ENCODE measurements at places on chromosomes 7 and 10. TPM values are rescaled to one million over a fixed set of nuclear protein-coding genes. Genes with fewer than 3 reads are reported as not detected.

HOXA6 gene
- 59.3 TPM for polyA plus RNA-seq

GRID1 gene
- 1.6 TPM for polyA plus RNA-seq

SSC4D gene
- polyA plus RNA-seq = 6.9 TPM

TEX47 gene
- not detected for polyA plus RNA-seq

DEPP1 gene
- 12.4 TPM for polyA plus RNA-seq

CLEC2L gene
- polyA plus RNA-seq = 1.3 TPM

BRAT1 gene
- polyA plus RNA-seq = 34.2 TPM

ANKRD1 gene
- 0.68 TPM for polyA plus RNA-seq

KAZALD1 gene
- 14.0 TPM for polyA plus RNA-seq

TCAF2 gene
- 2.8 TPM for polyA plus RNA-seq

PLPP4 gene
- 4.7 TPM for polyA plus RNA-seq

CLCN1 gene
- polyA plus RNA-seq = 0.05 TPM

CALML3 gene
- polyA plus RNA-seq = 0.08 TPM

DNA sequence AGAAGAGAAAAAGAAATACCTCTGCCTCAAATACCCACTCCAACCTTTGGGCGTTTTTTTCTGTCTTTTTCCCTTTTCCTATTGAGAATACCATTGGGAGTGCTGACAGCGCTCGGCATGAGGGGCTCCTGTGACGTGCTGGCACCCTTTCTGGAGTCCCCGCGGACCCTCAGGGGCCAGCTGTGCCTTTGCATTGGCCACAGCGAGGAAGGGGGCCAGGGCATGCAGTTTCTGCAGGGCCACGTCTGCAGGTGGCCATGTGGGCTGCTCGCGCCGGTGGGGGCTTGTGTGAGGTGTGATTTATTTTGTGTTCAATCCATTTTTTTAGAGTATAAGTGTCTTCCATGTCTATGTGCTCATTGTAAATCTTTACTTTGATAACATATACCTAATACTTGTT, 57.4 kb downstream of the INPP5A start:
- DNase-seq = no peak

- DNase-seq = no peak
Measured at GRCh38 chr10:99979066-99979685, 30.6 kb downstream of the DNMBP start.

DNA sequence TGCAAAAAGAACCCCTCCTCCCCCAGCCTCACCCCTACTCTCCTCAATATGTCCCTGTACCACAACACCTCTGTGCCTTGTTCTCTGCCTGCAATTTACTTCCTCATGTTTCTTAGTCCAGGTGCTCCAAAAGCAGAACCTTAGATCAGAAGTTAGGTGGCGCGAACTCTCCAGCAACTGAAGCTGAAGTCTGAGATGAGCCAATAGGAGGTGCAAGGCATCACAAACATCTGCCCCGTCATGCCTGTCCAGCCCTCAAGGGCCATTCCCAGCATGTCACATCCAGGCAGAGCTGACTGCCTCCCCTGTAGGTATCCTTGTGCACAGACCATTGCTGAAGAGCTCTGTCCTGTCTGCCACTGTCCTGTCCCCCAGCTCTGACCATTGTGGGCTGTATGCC, 508.8 kb downstream of the GRID1 start:
- DNase-seq = no peak

DNA sequence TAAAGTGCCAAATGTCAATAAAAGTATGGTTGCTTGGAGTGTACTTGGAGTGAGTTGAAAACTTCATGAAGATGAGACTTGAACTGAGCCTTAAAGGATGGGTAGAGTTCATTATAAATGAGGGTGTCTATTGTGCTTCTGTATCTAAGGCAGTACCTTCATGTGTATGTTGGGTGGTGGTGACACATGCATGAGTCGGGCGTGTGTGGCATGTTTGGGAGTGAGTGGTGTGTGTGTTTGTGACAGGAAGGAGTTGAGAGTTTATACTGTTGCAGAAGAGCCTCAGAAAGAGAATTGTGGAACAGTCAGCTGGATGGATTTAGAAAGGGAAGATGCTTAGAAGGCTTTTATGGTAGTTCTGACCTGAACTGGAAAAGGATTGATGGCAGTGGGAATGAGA, 6.0 kb upstream of the ZRANB1 start:
- no peak for DNase-seq

- DNase-seq = no peak
Measured at GRCh38 chr7:38507384-38507783, 123.8 kb downstream of the AMPH start.

GRCh38 chr10:121113911-121114310, 262.7 kb downstream of the WDR11 start:
- DNase-seq = no peak

- DNase-seq = no peak
Measured at GRCh38 chr7:148815612-148816011, 68.5 kb downstream of the EZH2 start.

GRCh38 chr7:31432176-31432575, 81.7 kb upstream of the ITPRID1 start:
- DNase-seq = no peak

DNA sequence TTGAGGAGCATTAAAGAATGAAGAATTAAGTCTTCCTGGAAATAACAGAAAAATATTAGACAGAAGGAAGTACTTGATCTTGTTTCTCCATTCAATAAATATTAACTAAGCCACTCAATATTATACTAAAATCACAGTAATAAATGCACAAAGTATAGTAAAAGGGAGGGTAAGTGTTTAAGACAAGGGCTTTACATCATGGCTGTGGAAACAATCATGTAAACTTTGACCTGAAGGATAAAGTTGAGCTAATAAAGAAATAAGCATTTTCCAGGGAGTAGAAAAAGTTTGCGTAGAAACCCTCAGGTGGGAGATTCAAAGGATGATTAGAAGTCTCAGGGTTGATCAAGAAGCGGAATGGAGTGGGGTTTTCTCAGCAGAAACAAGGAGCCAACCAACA, 78.2 kb downstream of the SEMA3C start:
- DNase-seq = no peak

DNA sequence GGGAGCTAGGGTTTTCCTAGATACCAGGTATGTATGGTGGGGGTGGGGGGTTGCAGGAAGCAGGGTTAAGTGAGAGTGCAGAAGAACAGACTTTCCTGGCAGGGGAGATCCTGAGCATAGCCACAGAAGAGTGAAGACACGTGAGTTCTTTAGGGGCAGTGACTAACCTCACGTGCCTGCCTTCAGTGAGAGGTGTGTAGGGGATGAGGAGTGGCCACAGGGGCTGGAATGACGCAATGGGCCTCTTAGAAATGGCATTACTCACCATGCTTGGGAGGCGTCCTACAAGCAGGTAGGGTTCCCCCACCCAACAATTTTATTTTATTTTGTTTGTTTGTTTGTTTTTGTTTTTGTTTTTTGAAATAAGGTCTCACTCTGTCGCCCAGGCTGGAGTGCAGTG, 698.6 kb upstream of the NRP1 start:
- DNase-seq = no peak

- DNase-seq = no peak
Measured at GRCh38 chr10:59229441-59229840, 53.0 kb downstream of the PHYHIPL start.

DNA sequence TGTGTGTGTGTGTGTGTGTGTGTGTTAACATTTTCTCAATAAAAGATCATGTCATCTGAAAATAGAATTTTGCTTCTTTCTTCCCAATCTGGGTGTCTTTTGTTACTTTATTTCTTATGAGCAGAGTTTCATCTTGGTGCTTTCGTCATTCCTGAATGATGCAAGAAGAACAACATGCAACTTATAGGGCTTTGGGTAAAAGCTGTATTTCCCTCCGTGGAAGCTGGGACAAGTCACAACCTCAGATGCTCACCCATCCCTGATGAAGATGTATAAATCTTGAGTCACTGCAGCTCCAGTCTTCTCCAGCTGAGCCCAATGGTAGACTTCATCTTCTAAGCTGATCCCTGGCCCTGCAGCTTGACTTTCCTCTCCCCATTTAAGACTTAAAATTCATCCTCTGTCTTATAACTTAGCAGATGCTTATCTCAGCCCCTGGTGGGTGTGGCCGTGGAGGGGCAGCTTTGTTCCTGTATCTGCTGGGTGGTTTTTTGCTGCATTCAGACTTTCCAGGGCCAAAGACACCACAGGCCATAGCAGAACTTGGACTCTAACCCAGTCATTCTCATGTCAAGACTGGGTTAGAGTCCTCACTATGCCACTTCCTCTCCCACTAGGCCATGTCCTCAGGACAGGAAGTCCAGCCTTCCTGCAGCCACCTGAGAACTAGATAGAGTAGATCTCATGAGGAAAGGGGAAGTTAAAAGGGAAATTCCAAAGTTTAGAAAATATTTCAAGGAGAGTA, 356.4 kb downstream of the TNS3 start:
- DNase-seq = no peak

DNA sequence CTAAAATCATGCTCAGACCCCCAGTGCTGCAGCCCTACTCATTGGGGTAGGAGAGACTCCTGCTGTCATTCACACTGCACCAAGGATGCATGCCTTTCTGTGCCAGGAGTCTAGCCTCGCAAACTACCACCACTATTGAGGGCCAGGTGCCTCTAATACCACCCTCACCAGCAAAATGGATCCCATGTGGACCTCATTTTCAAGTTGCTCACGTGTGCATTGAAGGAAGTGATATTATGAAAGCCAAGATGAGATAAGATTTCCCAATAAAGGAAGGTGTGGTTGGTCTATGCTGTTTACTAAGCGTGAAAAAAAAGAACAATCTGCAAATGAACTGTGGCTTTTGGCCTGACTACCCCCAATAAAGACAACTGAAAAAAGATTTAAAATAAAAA, 7.2 kb upstream of the LAMTOR4 start:
- DNase-seq = no peak

DNA sequence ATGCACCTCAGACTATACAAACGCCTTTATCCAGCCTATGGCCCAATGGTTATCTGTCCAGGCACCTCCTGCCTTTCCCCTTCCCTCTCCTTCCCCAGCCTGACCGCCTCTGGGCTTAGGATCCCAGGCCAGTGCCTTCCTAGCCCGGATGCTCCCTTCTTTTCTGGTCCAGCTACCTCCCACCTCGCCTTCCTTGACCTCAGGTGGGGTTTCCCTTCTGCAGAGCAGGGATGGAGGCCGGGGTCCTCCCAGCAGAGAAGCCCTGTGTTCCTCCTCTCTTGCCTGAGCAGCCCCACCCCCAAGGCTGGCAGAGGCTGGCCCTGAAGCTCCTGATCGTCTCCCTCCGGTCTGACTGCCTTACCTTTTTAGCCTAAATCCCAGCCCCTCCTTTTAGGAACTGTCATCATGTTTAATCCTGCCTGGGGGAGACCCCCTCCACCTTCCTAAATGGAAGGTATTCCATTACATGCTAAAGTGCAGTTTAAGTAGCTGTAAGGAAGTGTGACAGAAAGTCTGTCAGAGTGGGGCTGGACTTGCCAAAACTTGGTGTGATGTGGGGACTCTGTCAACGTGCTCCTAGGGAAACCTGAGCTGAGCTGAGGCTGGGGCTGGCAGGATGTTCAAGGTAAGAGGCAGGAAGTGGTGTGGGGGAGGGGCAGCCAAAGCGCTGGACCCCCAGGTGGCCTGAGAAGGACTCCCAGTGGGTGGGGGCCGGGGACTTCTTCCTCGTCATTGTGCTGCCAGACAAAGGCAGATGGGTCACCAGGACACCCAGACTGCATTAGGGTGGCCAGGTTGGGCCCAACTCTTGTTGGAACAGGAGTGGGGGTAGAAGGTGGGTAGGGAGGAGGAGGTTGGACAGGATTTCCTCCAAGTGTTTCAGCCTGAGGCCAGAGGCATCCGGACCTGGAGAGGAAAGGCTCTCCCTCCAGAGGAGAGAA, 39.5 kb downstream of the LBX1 start:
- no peak for DNase-seq

DNA sequence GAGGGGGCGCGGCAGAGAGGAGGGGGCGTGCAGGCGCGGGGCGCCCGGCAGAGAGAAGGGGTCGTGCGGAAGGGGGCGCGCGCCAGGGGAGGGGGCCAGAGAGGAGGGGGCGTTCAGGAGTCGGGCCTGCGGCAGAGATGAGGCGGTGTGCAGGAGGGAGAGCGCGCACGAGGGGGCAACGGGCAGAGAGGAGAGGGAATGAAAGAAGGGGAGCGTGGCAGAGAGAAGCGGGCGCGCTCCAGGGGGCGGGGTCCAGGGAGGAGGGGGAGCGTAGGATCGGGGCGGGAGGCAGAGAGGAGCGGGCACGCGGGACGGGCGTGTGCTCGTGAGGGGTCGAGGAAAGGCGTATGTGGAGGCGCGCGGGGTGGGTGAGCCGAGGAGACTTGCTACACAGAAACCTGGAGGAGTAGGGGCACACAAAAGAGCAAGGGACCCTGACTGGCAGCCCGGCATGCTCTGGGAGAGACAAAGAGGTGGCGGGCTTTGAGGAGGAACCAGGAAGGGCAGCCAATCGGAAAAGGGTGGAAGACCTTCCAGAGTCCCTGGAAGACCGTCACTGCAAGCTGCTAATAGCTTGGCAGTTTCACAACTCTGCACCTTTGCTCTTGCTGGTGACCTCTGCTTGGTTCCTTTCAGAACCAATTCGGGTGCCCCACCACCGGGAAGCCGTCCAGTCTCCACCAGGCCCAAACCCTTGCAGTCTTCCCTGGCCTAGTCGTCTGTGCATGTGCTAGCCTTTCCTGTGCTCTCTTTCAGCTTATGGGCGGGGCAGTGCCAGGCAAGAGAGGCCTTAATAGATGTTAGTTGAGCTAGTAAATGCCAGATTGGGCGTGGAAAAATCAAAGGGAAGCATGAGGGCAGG, 639 bp downstream of the DYDC2 start:
- DNase-seq = no peak

GRCh38 chr10:60352105-60352504, 37.6 kb downstream of the ANK3 start:
- DNase-seq = no peak

- no peak for DNase-seq
Measured at GRCh38 chr7:12921751-12922345, 234.4 kb downstream of the ARL4A start.

DNA sequence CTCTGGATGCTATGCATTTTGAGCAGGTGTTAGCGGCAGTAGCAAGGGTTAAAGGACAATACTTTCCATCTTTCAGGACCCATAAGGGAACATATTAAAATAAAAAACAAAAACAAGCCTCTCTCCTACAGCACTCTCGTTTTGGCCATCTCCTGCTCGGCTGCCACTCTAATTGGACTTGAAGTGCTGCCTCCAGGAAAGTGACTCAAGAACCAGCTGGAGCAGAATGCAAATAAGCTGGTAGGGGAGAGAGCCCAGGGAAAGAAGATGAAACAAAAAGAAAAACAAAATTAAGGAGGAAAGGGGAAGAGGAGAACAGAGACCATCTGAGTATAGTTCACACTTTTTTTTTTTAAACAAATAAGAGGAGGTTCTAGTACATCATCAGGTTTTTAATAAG, 65.6 kb downstream of the HBP1 start:
- no peak for DNase-seq

- no peak for DNase-seq
Measured at GRCh38 chr10:42836771-42837468, 54.3 kb downstream of the BMS1 start.

- no peak for DNase-seq
Measured at GRCh38 chr7:101237206-101238067, at the start of gene CLDN15. Gene CLDN15, minus strand, starts transcription at chr7:101237802. Its CDS starts 221 bp downstream, at chr7:101237581.

DNA sequence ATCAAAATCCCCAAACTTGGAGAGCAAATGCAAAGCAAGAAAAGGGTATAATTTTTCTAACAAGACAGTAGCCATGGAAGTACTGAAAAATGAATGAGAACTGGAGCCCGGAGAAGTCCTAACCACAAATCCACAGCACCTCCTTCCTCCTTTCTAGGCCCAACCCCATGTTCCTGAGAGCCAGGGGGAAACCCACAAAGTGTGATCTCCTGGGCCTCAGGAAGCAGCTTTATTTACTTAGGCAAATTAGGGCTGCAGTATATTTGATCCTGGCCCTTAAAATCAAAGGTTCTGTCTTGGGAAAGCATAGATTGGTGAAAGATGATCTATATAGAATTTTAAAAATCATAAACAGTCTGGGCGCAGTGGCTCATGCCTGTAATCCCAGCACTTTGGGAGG, 103.0 kb downstream of the DOCK4 start:
- no peak for DNase-seq
